ENCODE measurements at places on chromosomes 2 and 18. TPM values are rescaled to one million over a fixed set of nuclear protein-coding genes. Genes with fewer than 3 reads are reported as not detected.
A peak's percentile ranks its signal among the peaks of the same experiment; 100 is the strongest.

- no peak for DNase-seq
These were observed 234.7 kb downstream of the PRKCE start for GRCh38 chr2:45886171-45886663.

DNA sequence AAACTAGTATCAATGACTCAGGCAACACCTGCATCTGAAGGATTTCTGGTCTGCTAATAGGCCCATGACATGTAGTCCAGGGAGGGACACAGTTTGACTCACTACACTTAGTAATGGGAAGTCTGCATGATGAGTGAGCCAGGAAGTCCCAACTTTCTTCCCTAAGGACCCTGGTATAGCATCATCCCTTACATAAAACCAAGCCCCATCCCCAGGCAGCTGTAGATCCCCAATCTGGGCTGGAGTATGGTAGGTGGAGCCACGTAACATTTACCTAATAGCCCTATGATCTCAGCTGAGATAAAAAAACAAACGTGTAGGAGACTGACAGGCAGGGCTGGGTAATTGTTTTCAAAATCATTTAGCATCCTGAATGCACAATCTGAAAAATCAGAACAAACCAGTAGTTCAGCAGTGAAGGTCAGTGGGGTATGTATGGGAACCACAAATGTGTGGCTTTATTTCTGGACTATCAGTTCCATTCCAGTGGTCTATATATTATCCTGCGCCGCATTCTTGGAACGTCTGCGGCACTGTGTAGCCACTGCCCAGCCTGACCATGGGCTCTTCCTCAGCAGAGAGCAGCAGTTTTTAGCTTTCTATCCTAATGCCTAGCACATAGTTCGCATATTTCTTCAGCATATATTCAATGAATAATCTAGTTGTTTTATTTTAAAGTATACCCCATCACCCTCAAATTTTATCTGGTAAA is 33.5 kb downstream of the EPB41L3 start:
- no peak for DNase-seq

DNA sequence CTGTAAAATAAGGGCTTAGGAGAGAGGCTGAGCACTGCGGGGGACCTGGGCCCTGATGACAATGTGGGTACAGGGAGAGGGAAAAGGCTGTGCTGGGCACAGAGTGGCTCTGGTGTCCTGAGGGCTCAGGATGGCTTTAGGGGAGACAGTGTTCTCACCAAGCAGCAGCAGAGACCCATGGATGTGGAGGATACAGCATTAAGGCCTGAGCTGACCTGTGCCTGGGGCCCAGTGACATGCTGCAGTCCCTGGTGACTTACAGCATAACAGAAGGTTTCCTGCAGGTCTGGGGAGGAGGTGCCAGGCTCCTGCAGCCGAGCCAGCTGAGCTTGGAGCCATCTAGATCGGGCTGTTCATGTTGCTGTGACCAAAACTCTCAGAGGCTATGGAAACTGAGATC is 191.3 kb upstream of the SMAD2 start:
- DNase-seq = no peak

DNA sequence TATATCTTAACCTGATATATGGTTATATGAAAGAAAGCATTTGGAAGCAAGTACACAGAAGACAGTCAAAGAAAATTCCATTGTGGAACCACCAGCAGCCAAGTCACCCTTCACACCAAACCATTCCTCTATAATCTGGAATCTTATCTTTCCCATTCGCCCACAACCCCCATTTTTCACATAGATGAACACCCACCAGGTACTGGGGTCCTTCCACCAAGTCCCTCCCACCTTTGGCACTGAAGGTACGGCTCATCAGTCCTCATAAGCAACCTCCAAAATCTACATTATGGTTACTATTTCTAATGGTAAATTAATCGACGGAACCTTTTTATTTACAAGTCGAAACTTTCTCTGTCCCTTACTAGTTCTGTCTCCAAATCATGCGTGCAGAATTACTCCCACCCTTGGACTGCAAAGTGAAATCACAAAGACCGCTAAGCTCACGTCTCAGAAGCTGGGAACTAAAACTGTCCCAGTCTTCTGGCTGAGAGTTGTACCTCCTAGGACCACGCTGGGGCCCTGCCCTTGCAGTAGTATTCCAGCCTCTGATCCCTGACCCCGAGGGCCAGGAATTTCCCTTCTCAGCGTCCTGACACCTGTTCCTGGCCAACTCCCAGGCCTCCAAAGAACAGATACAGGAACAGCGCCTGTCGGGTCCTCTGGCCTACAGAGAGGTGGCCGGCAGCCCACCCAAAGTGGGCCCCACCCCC is 702 bp downstream of the OLA1 start:
- peak; percentile 38 for DNase-seq

DNA sequence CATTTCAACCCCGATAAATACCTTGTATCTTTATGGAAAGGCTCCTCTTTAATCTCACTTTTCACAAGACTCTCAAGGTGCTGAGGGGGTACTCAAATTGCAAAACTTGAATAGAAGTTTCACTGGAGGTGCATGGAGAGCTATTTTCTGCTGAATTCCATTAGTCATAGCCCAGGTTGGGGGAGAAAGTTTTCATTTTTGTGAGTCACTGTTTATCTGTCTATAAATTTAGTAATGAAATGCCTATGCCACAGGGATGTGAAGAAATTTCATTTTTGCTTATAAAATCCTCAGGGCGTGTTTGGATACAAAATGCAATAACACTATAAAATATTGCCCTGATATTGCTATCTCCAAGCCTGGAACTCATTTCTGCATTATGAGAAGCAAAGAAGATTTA is 346.3 kb downstream of the LRATD1 start:
- peak; percentile 1 for DNase-seq

DNA sequence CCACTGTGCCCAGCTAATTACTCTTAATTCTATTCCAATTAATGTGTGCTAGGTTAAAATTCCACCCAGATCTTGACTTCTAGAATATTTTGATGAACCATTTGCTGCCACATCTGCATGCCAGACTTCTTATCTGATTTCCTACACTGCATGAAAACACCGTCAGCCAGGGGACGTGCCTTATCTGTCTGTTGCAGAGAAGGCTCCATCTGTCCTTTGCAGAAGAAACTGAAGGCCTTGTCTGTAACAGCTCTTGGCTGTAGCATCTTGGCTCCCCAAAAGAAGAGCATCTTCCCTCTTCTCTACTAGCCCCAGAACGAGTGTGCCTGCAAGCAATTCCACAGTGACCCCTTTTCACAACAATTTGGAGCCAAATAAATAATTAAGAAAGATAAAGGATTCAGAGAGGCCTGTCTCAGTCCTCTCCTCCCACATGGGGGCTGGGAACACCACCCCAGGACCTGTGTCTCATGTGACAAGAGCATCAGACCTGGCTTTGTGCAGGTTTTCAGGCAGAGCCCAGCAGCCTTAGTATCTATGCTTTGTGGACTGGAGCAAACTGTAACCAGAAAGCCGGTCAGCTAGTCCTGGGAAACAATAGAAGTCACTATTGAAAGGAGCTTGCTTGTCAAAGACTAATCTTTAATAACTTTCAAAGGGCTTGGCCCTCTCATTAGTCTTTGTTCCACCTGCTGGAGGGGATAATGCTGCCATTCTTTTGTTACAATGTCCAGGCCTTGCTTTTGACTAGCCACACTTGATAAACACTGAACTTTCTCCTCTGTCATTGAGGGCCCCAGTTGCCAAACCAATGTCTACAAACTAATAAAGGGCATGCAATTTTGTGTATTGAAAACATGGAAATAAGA is 84.0 kb upstream of the NEUROD1 start:
- no peak for DNase-seq

GRCh38 chr2:132815516-132815915 is 145.5 kb upstream of the LYPD1 start:
- peak; percentile 77 for DNase-seq

- DNase-seq = no peak
These were observed 6.9 kb downstream of the CD8A start for GRCh38 chr2:86783615-86784339.

- no peak for DNase-seq
These were observed 88.0 kb downstream of the FTCDNL1 start for GRCh38 chr2:199762963-199763362.

DNA sequence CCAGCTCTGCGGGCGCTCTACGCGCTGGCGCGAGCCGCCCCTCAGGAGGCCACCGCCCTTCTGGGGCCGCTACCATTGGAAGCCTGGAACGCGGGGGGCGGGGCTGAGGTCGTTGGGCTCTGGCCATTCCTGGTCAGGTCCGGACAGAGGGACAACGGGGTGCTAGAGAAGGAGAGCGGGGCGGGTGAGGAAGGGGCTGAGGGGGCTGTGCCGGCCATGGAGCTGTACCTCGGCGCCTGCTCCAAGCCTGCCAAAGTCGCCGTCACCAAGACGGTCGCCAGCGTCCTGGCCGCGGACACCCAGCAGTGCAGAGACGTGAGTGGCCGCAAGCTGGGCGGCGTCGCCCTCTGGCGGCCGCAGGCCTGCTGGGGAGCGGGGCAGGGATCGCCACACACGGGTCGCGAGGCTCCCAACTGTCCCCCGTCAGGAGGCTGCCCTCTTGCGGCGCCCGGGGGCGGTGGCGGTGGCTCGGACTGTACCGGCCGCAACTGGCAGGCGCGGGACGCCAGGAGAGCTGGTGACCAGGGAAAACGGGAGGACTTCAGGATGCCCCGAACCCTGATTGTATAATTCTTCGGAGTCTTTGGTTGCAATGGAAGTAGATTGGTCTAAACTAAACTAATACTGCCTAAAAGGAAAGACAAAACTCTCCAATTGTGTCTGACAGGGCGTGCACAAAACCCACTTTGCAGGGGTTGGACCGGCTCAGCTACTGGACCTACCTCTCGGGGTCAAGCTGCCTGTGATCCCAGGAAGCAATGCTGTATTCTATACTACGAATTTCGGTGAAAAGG is at the start of gene FSIP2:
TSS of gene FSIP2 (plus strand) at position 126 of the 794 bp plus-strand sequence. CDS start at position 217, 91 bp downstream.
- DNase-seq = no peak

DNA sequence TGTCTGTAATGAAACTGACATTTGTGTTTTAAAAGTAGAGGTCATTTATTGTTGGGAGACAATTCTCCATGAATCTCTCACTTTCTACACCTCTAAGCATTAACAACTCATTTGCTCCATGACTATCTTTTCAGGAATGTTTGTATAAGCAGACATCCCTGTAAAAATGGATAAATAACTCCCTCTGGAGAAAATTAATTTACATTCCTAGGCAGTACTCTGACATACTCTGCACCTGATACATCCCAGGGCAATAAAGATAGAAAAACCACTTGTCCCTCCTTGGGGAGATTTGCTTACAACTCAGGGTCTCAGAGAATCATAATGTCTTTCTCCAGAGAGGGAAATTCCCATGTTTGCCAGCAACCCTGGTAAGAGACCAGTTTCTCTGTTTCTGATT is 1037.7 kb upstream of the SLC39A10 start:
- peak; percentile 3 for DNase-seq

DNA sequence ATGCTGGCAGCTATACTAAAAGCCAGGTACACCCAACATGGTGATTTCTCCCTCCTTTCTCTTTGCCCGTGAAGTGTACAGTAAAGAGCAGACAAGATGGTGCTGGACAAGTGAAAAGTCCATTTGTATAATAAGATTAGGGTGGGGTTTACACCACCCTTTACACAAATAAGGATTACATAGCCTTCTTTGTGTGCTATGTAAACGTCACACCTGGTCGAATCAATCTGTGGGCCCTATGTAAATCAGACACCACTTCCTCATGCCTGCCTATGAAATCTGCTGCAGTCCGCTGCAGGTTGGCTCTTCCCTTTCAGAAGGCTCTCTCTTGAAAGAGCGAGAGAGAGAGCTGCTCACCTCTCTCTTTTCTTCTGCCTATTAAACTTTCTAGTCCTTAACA is 1054.3 kb upstream of the SLC39A10 start:
- DNase-seq = no peak

DNA sequence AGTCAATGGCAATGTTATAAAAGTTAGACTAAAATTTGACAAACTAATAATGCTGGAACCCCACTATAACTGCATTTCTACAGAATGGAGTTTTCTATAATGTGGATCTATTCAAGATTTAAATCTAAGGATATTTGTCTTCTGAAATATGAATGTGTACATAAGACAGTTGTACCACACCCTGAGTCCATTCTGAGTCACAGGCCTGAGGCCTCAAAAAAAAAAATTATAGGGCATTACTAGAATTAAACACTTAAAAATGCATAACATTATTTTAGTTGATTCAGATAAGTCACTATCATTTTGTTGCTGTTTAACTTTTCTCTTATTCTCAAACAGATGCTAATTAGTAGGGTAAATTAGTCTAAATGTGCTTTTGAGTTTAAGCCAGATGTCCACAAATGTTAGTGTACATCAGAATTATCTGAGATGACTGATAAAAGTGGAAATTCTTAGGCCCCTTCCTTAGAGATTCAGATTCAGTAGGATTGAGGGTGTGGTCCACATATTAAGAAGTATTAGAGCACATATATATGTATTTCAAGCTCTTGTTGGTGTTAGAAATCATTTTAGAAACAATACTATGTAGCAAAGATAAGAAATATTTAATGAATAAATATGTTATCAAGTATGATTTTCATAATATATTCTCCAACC is 42.4 kb upstream of the COL5A2 start:
- DNase-seq = peak; percentile 50

The ALLC gene
- total RNA-seq = not detected

The GPR155 gene
- total RNA-seq = 2.5 TPM

The CSRNP3 gene
- total RNA-seq = 0.27 TPM

The NT5DC4 gene
- total RNA-seq = not detected

The GALR1 gene
- total RNA-seq = not detected

The OTOF gene
- total RNA-seq = not detected

The DRC1 gene
- total RNA-seq = not detected

The DNAH7 gene
- total RNA-seq = 0.64 TPM

The ACMSD gene
- total RNA-seq = not detected
